ENCODE measurements at places on chromosomes 2 and 18.

- no peak overlapping the region for H3K4me3 ChIP-seq
- H3K27ac ChIP-seq: no peak overlapping the region
- H3K27me3 ChIP-seq: peaks cover 48% of the 10 kb centered on the region
- H3K36me3 ChIP-seq: no peaks in the 10 kb centered on the region
Measured at GRCh38 chr2:120496759-120497158, 150.8 kb downstream of the INHBB start.

GRCh38 chr2:41483982-41484857 is 563.6 kb upstream of the PKDCC start:
- no peak overlapping the region for H3K27ac ChIP-seq
- H3K4me1 ChIP-seq: no peaks in the 10 kb centered on the region
- DNase-seq: no peak
- H3K36me3 ChIP-seq: no peaks in the 10 kb centered on the region

- peaks cover 5% of the 10 kb centered on the region for H3K36me3 ChIP-seq
- H3K27me3 ChIP-seq: peaks cover 3% of the 10 kb centered on the region
- H3K27ac ChIP-seq: peak overlapping the region; percentile 11
- H3K4me3 ChIP-seq: no peak overlapping the region
- peaks cover 59% of the 10 kb centered on the region for H3K4me1 ChIP-seq
- no peak for DNase-seq
Measured at GRCh38 chr2:102025583-102026267, 34.0 kb downstream of the IL1R2 start.

- H3K27me3 ChIP-seq: peaks cover 4% of the 10 kb centered on the region
- H3K36me3 ChIP-seq: peaks cover 17% of the 10 kb centered on the region
- DNase-seq: no peak
- no peaks in the 10 kb centered on the region for H3K4me1 ChIP-seq
- H3K27ac ChIP-seq: no peak overlapping the region
Measured at GRCh38 chr2:156537141-156537540, 101.0 kb downstream of the GPD2 start.

GRCh38 chr2:20762945-20763683 is 59.8 kb downstream of the LDAH start:
- H3K4me3 ChIP-seq: no peak overlapping the region
- H3K4me1 ChIP-seq: no peaks in the 10 kb centered on the region
- no peak for DNase-seq
- H3K36me3 ChIP-seq: peaks cover 50% of the 10 kb centered on the region
- H3K27me3 ChIP-seq: no peaks in the 10 kb centered on the region

GRCh38 chr2:135547311-135547710 is 16.0 kb downstream of the R3HDM1 start:
- peaks cover 4% of the 10 kb centered on the region for H3K4me1 ChIP-seq
- DNase-seq: no peak
- no peak overlapping the region for H3K4me3 ChIP-seq
- H3K36me3 ChIP-seq: peaks cover 58% of the 10 kb centered on the region
- no peaks in the 10 kb centered on the region for H3K27me3 ChIP-seq

- peaks cover 26% of the 10 kb centered on the region for H3K36me3 ChIP-seq
- H3K4me3 ChIP-seq: no peak overlapping the region
- H3K27ac ChIP-seq: peak overlapping the region; percentile 22
- peaks cover 6% of the 10 kb centered on the region for H3K4me1 ChIP-seq
- no peaks in the 10 kb centered on the region for H3K27me3 ChIP-seq
Measured at GRCh38 chr2:241413929-241414580, 58.0 kb downstream of the FARP2 start.

DNA sequence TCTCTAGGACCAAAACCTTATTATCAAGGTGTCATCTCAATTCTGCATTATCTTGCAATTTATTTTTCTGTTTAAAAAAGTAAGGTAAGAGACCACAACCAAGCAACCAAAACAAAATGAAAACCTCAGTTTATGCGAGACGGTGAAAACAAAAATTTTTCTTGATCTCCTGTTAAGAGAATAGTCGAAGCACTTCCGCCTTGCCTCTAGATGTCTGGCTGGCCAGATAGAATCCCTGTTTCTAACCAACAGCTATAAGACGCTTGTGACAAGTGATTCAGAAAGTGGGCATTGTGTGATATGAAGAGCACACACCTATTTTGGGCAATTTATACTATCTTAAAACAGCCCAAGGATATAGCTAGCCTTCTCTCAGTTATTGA is 51.2 kb downstream of the MGAT5 start:
- peaks cover 23% of the 10 kb centered on the region for H3K36me3 ChIP-seq
- H3K27me3 ChIP-seq: no peaks in the 10 kb centered on the region
- peaks cover 22% of the 10 kb centered on the region for H3K4me1 ChIP-seq
- no peak overlapping the region for H3K27ac ChIP-seq
- H3K4me3 ChIP-seq: no peak overlapping the region
- DNase-seq: no peak

- H3K27me3 ChIP-seq: peaks cover 7% of the 10 kb centered on the region
- no peak overlapping the region for H3K4me3 ChIP-seq
- peaks cover 24% of the 10 kb centered on the region for H3K4me1 ChIP-seq
- no peak overlapping the region for H3K27ac ChIP-seq
Measured at GRCh38 chr2:23426263-23426905, 41.4 kb downstream of the KLHL29 start.

GRCh38 chr2:149451417-149452165 is 121.2 kb downstream of the LYPD6 start:
- peaks cover 7% of the 10 kb centered on the region for H3K4me1 ChIP-seq
- no peak overlapping the region for H3K27ac ChIP-seq
- H3K4me3 ChIP-seq: no peak overlapping the region

DNA sequence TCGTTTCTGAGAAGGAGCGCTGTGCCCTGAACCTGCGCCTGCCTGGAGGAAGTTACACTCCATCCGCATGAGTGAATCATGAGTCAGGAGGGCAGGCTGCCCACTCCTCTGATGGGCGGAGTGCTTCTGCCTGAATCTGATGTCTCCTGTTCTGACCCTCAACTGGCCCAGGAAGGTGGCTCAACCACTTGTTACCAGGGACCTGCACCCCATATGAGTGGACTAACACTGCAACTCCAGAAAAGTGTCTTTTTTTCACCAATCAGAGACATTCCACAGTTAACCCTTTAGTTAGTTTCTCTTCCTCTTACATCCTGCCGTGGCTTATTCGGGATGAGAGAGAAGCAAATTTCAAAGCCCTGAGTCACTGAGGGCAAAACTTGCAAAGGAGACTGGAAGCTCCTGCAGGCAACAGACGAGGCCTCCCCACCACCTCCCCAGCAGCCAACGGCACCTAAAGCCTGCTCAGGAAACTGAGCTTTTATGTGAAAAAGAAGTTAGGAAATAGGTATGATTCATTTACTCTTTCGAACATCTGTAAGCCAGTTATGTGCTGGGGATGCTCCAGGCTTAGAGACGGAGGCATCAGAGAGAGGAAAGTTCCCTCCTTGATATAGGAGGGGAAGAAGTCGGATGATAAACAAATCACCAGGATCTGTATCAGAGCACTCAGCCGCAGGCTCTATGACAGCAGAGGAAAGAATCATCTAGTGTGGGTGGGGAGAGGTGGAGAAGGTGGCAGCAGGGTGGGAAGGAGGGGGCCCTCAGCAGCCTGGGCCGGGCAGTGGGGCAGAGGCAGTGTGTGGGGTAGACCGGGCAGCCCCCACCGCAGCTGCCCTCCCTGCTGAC is 30.9 kb downstream of the MBP start:
- peak overlapping the region; percentile 98 for H3K27ac ChIP-seq
- H3K4me1 ChIP-seq: peaks cover 95% of the 10 kb centered on the region
- peaks cover 23% of the 10 kb centered on the region for H3K27me3 ChIP-seq
- DNase-seq: no peak

DNA sequence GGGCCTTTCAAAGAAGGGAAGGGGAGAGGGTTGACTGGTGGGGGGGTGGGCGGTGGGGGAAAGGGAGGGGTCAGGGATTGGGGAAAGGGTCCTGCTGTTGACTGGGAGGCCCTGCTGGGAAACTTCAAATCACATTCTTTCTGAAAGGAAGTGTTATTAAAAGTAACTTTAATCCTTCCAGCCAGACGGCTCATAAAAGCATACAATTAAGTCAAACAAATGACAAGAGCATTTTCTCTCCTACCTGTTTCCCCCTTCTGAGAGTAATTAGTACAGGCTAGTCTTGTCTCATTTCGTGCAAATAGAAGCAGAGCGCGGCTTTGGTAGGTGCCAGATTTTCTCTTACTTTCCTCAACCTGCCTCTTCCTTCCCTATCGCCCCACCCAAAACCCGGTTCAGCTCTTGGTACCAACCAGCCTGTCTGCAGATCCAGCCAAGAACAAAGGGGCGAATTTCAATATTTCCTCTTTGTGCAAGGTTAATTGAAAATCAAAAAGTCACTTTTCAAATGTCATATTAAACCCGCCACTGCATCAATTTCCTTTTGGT is 2112.6 kb upstream of the PIK3C3 start:
- peak overlapping the region; percentile 89 for H3K4me3 ChIP-seq
- no peaks in the 10 kb centered on the region for H3K27me3 ChIP-seq
- H3K4me1 ChIP-seq: peaks cover 49% of the 10 kb centered on the region
- H3K27ac ChIP-seq: no peak overlapping the region

- no peaks in the 10 kb centered on the region for H3K4me1 ChIP-seq
- no peak overlapping the region for H3K4me3 ChIP-seq
- peaks cover 5% of the 10 kb centered on the region for H3K27me3 ChIP-seq
- no peak for DNase-seq
- no peaks in the 10 kb centered on the region for H3K36me3 ChIP-seq
Measured at GRCh38 chr2:220787251-220787650, 784.9 kb downstream of the EPHA4 start.

DNA sequence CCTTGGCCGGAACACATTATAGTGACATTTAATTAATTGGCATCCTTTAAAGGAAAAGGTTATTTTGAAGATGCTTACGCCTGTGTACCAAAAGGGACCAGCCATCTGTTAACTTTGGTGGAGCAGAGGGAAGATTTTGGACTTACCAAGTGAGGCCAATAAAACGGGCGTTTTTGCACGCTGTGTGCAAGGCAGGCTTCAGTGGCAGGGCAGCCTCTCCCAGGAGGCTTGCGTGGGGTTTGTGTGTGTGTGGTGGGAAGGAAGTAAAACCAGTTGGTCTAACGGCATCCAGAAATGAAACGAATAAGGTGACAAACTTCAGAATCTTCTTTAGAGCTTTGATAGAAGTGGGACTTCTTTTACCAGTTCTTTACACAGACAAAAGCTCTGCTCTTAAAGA is 191.7 kb downstream of the PRKCE start:
- H3K36me3 ChIP-seq: no peaks in the 10 kb centered on the region
- H3K4me3 ChIP-seq: no peak overlapping the region
- H3K27me3 ChIP-seq: peaks cover 7% of the 10 kb centered on the region
- H3K27ac ChIP-seq: no peak overlapping the region
- DNase-seq: no peak

Measured in nephron progenitor cell (in vitro differentiated cells).